ENCODE measurements at places on chromosomes 11 and 22. TPM values are rescaled to one million over a fixed set of nuclear protein-coding genes. Genes with fewer than 3 reads are reported as not detected.
A peak's percentile ranks its signal among the peaks of the same experiment; 100 is the strongest.

DNA sequence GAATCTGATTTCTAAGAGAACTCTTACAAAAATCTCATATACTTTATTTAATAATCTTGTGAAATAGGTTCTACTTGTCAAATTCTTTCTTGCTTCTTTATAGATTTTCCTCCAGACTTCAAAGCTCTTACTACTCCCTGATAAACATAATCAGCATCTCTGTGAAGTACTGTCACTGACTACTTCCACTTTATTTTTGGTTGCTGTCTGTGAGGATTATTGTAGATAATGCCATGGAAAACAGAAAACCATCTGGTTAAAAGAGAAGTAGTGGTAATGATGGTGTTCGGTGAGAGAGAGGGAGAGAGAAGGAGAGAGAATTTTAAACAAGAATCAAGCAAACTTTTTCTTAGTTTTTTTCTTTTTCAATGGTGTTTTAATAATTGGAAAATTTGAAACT, 152.3 kb downstream of the TMEM135 start:
- H3K27ac ChIP-seq = no peak overlapping the region
- no peak for DNase-seq
- no peaks in the 10 kb centered on the region for H3K4me1 ChIP-seq
- H3K27me3 ChIP-seq = no peaks in the 10 kb centered on the region
- H3K36me3 ChIP-seq = 0 out of 2 replicates have a peak, but pooled peaks cover 2% of the 10 kb centered on the region

- H3K36me3 ChIP-seq = no peaks in the 10 kb centered on the region
- DNase-seq = peak; percentile 87
- H3K27me3 ChIP-seq = no peaks in the 10 kb centered on the region
- H3K4me1 ChIP-seq = peaks cover 54% of the 10 kb centered on the region
- peak overlapping the region; percentile 37 for H3K4me3 ChIP-seq
Observed at GRCh38 chr11:78039919-78040671, 17.0 kb upstream of the KCTD14 start.

FAM111A gene
- 57.8 TPM for total RNA-seq

DNA sequence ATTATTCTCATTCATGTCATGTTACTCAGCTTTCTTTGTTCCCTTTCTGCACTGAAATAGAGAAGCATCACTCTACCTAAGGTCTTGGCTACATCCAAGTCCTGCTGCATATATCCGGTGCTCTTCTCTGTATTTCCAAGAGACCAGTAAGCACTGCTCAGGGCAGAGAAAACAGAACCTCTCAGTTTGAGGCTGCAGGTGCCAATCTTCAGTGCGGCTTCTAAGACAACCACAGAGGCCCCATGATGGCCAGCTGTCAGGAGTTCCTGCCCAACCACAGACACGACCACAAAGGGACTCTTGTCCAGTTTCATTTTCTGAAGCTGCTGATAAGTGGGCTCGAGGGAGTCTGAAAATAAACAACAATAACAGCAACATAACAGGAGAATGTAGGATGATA, 378.4 kb upstream of the PITPNB start:
- no peak for DNase-seq
- H3K27me3 ChIP-seq = no peaks in the 10 kb centered on the region
- H3K4me3 ChIP-seq = no peak overlapping the region
- no peaks in the 10 kb centered on the region for H3K36me3 ChIP-seq
- H3K27ac ChIP-seq = no peak overlapping the region

DNA sequence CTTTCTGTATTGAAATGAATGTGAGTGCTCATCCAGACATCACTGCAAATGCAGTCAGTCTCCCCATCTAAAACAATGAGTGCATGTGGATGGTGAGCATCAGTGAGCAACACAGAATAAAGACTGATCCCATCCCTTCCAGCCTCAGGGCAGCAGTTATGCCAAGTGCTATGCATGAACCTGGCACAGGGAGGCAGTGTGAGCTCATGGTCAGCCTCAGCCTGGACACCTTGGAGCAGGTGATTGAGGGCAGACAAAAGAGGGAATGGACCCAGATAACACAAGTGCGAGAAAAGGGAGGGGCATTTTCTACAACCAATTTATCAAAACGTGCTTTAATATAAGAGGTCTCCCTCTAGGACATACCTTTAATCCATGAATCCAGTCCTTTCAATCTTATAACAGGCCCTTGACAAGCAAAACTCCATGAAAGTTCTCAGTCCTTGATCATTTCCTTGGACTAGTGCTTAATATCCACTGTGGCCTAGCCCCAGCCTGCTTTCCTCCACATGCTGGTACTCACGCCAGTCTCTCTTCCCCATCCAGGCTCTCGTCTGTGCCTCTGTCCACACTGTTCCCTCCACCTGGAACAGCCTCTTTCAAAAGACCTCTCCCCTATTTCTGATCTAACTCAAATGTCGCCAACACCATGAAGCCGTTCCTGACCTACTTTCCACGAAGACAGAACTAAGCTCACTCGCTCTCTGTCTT, 50.5 kb upstream of the LRRC55 start:
- H3K27me3 ChIP-seq = no peaks in the 10 kb centered on the region
- peaks cover 28% of the 10 kb centered on the region for H3K4me1 ChIP-seq
- no peak overlapping the region for H3K4me3 ChIP-seq
- H3K36me3 ChIP-seq = no peaks in the 10 kb centered on the region
- peak; percentile 16 for DNase-seq

OTOG gene
- total RNA-seq = not detected

GRCh38 chr11:65113361-65113756, 1.7 kb downstream of the TM7SF2 start:
- H3K4me3 ChIP-seq = peak overlapping the region; percentile 78
- H3K36me3 ChIP-seq = no peaks in the 10 kb centered on the region
- no peak for DNase-seq
- H3K27ac ChIP-seq = no peak overlapping the region
- H3K4me1 ChIP-seq = peaks cover 40% of the 10 kb centered on the region

GRCh38 chr11:134242376-134242775, 10.8 kb downstream of the THYN1 start:
- H3K27me3 ChIP-seq = no peaks in the 10 kb centered on the region
- DNase-seq = no peak
- no peaks in the 10 kb centered on the region for H3K4me1 ChIP-seq
- no peak overlapping the region for H3K4me3 ChIP-seq
- H3K27ac ChIP-seq = no peak overlapping the region

TMEM151A gene
- 0.15 TPM for total RNA-seq

DNA sequence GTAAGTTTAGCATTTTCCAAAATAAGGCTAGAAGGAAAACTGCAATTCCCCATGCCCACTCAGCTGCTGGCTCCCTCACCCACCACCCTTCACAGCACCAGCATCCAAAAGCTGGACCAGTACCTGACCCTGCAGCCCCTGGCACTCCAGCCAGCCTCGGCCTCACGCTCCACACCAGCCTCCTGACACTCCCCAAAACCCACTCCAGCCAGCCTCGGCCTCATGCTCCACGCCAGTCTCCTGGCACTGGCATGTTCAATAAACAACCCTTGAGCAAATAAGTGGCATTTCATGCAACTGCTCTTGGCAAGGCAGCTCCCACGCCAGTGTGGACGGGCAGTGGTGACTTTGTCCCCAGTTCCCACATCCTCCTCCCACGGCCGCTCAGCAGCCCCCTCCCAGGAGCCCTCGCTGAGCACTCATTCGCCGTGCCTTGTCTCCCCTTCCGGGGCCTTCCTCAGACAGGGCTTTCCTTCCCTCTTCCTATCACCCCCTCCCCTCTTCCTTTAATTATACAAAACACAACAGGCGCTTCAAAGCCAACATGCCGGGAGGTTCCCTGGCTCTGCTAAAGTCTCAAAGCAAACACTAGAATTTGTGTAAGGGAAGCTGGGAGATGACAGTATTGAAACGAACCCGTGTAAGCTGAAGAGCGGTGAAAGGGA, 6.8 kb downstream of the TOLLIP start:
- H3K4me3 ChIP-seq = no peak overlapping the region
- no peak for DNase-seq
- H3K27ac ChIP-seq = no peak overlapping the region
- peaks cover 26% of the 10 kb centered on the region for H3K4me1 ChIP-seq

DNA sequence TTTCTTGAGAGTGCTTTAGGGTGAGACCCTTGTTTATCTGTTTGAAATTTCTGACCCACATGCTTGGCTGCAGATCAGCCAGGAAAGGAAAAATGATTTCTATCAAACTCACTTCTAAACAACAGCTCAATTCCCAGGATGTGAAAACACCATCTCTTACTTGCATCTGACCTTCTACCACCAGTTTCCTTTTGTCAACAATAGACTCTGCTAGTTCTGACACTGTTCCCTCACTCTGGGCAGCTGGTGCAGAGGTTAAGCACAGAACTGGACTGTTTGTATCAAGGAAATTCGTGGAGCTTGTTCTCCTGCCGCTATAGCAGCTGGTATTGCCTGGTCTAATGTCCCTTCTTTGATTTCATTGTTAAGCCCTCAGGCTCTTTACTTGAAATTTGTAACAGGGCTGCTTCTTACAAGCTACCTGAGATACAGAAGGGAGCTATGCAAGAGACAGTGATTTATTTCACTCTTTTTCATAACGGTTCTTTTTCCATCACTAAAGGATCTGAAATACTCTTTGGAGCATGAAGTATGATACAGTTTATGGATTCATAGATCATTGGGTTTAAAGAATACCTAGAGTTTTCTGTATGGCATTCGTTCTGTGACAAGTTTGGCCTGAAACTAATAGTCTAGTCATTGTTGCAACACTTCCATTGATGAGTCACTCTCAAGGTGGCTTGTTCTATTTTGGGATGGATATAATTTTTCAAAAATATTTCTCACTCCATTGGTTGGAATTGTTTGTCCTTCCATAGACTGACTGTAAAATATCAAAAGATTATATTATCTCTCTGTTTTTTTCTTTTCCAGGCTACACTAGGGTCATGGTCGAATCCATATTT, 178.2 kb upstream of the ZC3H12C start:
- no peaks in the 10 kb centered on the region for H3K36me3 ChIP-seq
- H3K4me3 ChIP-seq = peak overlapping the region; percentile 19
- H3K27me3 ChIP-seq = no peaks in the 10 kb centered on the region
- peak overlapping the region; percentile 68 for H3K27ac ChIP-seq
- peak; percentile 29 for DNase-seq

- peaks cover 13% of the 10 kb centered on the region for H3K4me1 ChIP-seq
- no peak for DNase-seq
- no peaks in the 10 kb centered on the region for H3K36me3 ChIP-seq
- no peak overlapping the region for H3K4me3 ChIP-seq
- H3K27me3 ChIP-seq = no peaks in the 10 kb centered on the region
- no peak overlapping the region for H3K27ac ChIP-seq
Observed at GRCh38 chr11:122202161-122202950, 86.3 kb upstream of the BLID start.

DNA sequence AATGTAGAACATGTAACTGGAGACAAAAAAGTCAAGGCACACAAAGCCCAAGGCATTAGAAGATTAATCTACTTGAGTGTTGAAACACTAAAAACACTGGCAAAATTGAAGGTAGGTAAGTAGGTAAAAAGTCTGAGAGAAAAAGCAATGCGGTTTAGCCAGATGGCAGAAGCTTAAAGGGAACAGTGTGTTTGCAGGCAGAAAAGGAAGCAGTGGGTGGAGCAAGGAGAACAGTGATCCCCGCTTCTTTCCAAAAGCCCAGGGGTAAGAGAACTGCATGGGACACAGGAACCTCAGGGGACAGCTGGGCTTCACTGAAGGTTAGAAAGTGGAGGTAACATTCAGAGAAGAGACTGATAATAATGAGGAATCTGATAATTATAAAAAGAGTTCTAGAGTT, 16.0 kb downstream of the MRE11 start:
- no peak for DNase-seq
- peaks cover 41% of the 10 kb centered on the region for H3K36me3 ChIP-seq
- H3K4me3 ChIP-seq = no peak overlapping the region
- no peaks in the 10 kb centered on the region for H3K27me3 ChIP-seq

BIK gene
- 10.6 TPM for total RNA-seq

DNA sequence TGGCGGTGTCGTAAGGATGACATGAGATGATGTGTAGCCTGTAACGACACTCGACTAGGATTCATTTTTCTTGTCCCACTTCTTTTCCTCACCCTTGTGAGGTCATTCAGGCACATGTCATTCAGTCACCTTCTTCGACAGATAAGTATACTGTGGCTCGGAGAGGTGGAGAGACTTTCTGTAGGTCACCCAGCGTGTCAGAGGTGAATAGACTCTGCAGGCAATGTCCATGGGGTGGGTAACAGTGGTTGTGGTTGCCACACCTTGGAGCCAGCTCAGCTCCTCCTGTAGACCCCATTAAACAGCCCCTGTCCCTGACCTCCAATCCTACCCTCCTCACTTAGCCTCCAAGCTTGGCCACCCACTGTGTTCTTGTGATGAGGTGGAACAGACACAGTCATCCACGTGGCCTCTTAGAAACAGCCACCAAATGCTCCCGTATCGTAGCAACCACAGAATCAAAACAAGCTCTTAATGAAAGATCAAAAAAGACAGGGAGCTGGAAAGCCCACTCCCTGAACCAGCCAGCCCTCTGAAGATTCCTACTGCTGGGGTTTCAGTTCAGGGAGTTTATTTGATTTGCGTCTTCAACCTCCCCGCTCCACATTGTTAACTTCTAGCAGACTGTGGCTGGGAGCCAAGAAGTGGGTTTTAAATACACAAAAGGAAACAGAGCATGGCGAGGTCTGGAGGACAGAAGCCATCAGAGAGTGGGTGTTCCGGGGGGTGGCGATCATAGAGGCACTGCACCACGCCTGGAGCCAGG, 89.0 kb upstream of the GRK3 start:
- DNase-seq = no peak
- H3K27ac ChIP-seq = no peak overlapping the region
- H3K27me3 ChIP-seq = peaks cover 65% of the 10 kb centered on the region
- no peaks in the 10 kb centered on the region for H3K36me3 ChIP-seq
- H3K4me3 ChIP-seq = no peak overlapping the region

HPX gene
- 0.68 TPM for total RNA-seq

DNA sequence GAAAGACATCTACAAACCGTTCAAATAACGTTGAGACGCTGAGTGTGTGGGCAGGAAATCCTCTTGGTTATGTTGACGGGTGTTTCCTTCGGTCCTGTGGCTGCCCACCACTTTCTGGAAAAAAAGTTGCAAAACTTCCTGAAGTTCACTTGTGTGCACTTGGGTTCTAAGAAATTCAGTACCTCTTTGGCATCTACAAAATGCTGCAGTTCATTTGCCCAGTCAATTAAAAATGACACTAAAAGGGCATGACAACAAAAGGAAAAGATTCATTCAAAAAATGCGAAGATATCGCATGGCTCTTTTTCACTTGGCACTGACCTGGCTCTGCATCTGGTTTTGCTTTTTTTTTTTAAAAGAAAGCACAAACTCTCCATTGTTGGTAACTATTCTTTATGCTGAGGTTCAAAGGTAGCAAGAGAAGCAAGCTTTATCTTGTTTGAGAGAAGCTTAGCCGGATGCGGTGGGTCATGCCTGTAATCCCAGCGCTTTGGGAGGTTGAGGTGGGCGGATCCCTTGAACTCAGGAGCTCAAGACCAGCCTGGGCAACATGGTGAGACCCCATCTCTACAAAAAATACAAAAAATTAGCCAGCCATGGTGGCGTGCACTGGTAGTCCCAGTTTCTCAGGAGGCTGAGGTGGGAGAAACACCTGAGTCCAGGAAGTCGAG, 10.6 kb upstream of the XBP1 start:
- H3K27ac ChIP-seq = no peak overlapping the region
- no peak overlapping the region for H3K4me3 ChIP-seq
- no peak for DNase-seq
- H3K27me3 ChIP-seq = no peaks in the 10 kb centered on the region

- no peaks in the 10 kb centered on the region for H3K36me3 ChIP-seq
- H3K27me3 ChIP-seq = no peaks in the 10 kb centered on the region
- H3K4me3 ChIP-seq = no peak overlapping the region
- H3K27ac ChIP-seq = no peak overlapping the region
Observed at GRCh38 chr11:110850846-110851245, 138.6 kb upstream of the ARHGAP20 start.

GRCh38 chr22:50138988-50139387, 31.5 kb upstream of the PANX2 start:
- H3K27me3 ChIP-seq = peaks cover 7% of the 10 kb centered on the region
- H3K4me3 ChIP-seq = no peak overlapping the region
- H3K4me1 ChIP-seq = no peaks in the 10 kb centered on the region
- no peak overlapping the region for H3K27ac ChIP-seq
- H3K36me3 ChIP-seq = no peaks in the 10 kb centered on the region

Measured in PC-9 (cell line).